Left ventricle myocardium inferior (tissue), 1 donor: ENCODE measurements at places on chromosomes 16 and 17. TPM values are rescaled to one million over a fixed set of nuclear protein-coding genes. Genes with fewer than 3 reads are reported as not detected.

DNA sequence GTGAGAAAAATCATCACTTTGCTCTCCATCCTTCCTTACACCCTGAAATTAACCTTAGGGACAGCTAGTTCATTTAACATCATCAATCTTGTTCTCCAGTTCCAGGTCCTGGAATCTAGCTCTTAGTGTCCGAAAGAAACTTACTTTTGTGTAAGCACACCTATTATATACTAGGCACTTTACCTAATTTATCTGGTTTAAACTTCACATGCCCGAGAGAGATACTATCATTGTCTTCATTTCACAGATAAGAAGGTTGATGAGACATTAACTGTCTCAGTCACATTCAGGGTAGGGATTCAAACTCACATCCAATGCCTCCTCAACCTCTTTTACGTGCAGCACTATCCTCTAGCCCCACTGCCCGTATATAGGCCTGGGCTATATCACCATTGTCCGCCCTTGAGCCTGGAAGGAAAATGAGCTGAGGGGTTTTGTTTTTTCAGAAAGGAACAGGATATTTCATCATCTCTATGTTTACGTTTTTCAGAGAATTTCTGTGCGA, 501 bp upstream of the AP2B1 start:
- H3K4me3 ChIP-seq = peak overlapping the region; percentile 86
- H3K27me3 ChIP-seq = no peaks in the 10 kb centered on the region
- H3K27ac ChIP-seq = peak overlapping the region; percentile 91
- H3K36me3 ChIP-seq = no peaks in the 10 kb centered on the region
- H3K4me1 ChIP-seq = peaks cover 44% of the 10 kb centered on the region

Gene CD79B
- total RNA-seq = 4.6 TPM

Gene ACE
- 6.2 TPM for total RNA-seq

Gene KREMEN2
- total RNA-seq = not detected

GRCh38 chr16:4373356-4373908, 1.8 kb downstream of the VASN start:
- peak overlapping the region; percentile 82 for H3K27ac ChIP-seq
- DNase-seq = peak; percentile 18
- peaks cover 98% of the 10 kb centered on the region for H3K4me1 ChIP-seq
- no peaks in the 10 kb centered on the region for H3K36me3 ChIP-seq

DNA sequence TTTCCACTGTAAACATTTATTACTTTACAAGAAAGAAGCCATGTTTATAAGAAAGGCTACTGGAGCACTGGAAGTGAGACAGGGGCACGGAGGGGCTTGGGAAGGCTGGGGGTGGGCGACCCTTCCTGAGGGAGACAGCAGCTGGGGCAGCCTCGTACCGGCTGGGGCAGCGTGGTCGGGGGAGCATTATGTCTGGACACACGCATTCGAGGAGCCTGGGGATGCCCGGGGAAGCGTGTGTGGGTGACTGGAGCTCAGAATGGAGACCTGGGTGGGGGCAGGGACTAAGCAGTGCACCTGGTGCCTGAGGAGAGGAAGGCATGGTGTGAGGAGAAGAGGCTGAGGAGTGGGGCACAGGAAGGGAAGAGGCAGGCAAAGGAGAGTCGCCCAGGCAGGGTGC, 64.5 kb downstream of the SRCIN1 start:
- no peak overlapping the region for H3K4me3 ChIP-seq
- no peak for DNase-seq
- no peaks in the 10 kb centered on the region for H3K4me1 ChIP-seq
- no peaks in the 10 kb centered on the region for H3K36me3 ChIP-seq

DNA sequence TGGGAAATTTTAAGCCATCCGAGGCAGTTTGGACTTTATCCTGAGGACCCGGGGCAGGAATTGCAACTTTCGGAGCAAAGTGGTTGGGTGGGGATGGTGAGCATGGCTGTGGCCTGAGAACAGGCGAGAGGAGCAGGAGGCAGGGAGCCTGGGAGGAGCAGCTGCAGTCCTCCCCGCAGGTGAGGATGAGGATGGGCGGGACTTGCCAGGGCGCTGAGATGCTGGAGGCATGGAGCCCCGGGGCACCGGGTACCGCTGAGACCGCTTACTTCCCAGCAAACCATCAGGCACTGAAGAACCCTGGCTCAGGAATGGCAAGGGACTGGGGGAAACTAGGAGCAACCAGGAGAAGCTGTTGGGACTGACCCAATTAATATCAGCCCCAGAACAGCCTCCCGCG, 210.8 kb downstream of the GSG1L start:
- no peaks in the 10 kb centered on the region for H3K36me3 ChIP-seq
- no peak overlapping the region for H3K27ac ChIP-seq
- H3K4me1 ChIP-seq = peaks cover 15% of the 10 kb centered on the region
- H3K27me3 ChIP-seq = peaks cover 40% of the 10 kb centered on the region
- no peak for DNase-seq
- H3K4me3 ChIP-seq = no peak overlapping the region

DNA sequence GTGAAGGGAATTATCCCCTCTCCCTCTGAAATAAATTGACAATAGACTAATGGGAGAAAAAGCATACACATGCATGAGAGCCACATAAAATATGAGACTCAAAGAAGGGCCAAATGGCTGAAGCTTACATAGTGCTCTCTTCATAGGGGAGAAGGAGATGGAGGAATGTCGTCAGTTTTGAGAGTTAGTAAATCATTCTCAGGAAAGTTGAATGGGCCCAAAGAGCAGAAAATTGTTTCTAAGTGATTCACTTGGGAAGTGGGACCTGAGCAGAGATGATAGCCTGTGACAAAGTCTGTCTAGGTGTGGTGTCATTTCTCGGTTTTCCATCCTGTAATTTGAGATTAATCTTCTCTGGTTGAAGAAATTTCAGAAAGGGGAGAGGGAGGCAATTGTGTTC, 35.0 kb downstream of the BCAS3 start:
- H3K27ac ChIP-seq = no peak overlapping the region
- no peak for DNase-seq
- no peaks in the 10 kb centered on the region for H3K4me1 ChIP-seq

Gene TBC1D24
- total RNA-seq = 11.1 TPM

DNA sequence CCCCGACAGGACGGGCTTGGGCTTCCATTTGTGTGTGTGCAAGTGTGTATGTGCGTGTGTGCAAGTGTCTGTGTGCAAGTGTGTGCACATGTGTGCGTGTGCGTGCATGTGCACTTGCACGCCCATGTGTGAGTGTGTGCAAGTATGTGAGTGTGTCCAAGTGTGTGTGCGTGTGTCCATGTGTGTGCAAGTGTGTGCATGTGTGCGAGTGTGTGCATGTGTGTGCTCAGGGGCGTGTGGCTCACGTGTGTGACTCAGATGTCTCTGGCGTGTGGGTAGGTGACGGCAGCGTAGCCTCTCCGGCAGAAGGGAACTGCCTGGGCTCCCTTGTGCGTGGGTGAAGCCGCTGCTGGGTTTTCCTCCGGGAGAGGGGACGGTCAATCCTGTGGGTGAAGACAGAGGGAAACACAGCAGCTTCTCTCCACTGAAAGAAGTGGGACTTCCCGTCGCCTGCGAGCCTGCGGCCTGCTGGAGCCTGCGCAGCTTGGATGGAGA, 23.1 kb upstream of the ITGAX start:
- H3K27me3 ChIP-seq = peaks cover 94% of the 10 kb centered on the region
- peaks cover 5% of the 10 kb centered on the region for H3K4me1 ChIP-seq
- DNase-seq = no peak
- no peak overlapping the region for H3K27ac ChIP-seq
- no peak overlapping the region for H3K4me3 ChIP-seq
